ENCODE measurements at places on chromosomes 3 and 15.

DNA sequence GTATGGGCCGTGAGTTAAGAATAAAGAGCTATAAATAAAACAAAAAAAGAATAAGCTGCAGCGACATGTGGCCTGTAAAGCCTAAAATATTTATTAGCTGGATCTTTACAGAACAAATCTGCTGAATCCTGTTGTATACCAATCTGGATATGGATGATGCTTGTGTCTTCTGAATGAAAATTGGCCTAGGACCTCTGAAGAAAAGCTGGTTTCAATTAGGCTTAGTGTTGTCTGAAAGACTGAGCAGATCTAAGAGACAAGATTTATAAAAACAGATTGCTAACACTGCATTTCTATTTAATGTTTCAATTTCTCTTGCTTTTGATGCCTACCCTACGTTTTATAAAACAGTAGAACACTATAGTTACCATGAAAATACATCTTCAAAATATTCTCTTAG, 57.9 kb downstream of the ST3GAL6 start:
- no peak for DNase-seq

DNA sequence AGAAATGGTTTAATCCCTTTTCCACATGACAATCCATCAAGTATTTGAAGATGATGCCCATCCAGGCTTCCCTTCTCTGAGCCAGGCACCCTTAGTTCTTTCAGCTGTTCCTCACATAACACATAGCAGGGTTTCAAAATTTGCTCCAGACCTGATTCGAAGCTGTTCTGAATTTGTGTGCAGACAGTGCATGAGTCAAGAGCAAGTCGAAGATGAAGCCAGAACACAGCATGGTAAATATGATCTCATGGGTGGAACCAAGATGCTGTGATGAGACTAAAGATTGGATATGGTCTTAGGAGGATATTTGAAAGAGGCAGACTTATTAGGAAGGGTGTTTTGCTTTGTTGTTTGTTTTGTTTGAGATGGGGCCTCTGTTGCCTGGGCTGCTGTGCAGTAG, 32.6 kb upstream of the PDE8A start:
- DNase-seq, result no peak

- DNase-seq, result peak; percentile 9
Observed at GRCh38 chr3:132283440-132283839, 33.8 kb upstream of the ACP3 start.

GRCh38 chr15:93861413-93861812, 369.9 kb upstream of the MCTP2 start:
- DNase-seq, result no peak

- no peak for DNase-seq
Observed at GRCh38 chr3:10674578-10674977, 141.4 kb upstream of the SLC6A11 start.

- no peak for DNase-seq
Observed at GRCh38 chr15:52556524-52557273, 12.1 kb downstream of the ARPP19 start.

DNA sequence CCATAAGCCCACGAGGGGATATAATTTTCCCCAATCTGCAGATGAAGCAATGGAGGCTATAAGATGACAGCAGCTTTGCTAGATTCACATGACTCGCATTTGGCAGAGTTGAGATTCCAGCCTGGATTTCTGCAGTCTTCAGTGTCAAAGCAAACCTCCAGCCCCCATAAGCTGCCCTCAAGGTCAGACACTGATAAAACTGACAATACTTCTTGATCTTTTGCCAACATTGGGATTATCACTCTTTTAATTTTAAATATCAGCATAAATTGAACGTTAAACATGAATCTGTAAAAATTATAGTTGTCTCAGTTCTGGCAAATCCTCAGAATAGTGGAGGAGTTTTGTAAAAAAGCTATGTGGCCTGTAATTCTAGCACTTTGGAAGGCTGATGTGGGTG, 234.1 kb upstream of the TRIM42 start:
- DNase-seq, result no peak

DNA sequence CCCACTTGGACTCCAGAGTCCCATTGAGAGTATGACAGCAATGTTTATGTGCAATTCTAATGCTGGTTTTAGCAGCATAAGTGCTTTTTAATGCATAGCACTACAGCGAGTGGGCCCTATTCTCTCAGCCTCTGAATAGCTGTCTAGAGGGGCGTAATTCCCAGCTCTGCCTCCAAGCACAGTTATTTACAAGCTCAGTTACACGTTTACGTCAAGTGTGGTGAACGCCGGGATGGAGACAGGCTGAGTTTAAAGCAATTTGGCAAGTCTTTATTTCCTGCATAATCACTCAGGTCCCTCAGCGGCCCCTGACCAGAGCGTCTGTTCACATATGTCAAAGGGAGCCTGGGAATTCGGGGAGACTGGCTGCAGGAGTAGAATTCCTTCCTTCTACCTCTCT, 43.9 kb downstream of the SOX14 start:
- no peak for DNase-seq

DNA sequence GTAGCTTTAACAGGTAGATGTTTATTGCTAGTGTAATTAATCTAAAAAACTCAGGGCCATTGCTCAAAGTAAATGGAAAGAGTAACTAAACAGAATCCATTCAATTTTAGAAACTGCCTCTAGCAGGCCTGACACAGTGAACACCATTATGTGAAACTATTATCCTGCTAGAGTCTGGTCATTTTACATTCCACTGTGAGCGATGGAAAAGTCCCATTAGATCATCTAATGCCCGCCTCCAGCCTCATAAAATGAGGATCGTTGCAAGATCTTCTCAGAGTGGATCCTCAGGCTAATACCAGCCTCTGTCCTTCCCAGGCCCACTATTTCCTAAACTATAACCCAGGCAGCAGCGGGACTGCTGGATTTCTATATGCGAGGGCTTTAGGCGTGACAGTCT, 107.7 kb downstream of the WDR76 start:
- DNase-seq, result no peak

DNA sequence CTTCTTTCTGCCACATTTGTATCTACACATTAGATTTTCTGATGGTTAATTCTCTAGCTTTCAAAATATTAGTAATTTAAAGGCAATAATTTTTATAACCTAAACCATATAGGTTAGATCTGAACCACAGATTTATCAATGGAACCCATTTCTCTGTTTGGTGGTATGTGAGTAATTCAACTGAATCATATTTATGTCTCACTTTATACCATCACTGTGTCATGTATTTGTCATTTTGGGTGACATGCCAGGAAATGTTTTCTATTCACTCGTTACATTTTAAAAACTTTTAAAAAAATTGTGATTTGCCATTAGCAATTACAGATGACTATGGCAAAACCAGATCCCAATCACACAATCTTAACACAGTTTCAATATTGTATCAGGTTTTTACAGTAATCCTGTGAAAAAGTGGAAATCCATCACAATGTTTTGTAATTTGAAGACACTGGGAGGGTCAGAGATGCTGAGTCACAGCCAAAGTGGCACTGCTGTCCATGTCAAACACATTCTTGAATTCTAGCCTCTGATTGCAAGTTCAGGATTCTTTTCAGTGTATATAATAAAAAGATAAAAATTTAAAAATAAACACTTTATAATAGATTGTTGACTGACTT, 356.0 kb upstream of the RBMS3 start:
- DNase-seq, result no peak

- no peak for DNase-seq
Observed at GRCh38 chr15:75195122-75195765, 6.4 kb upstream of the C15orf39 start.

GRCh38 chr3:156751461-156752025, 74.6 kb upstream of the LEKR1 start:
- no peak for DNase-seq

- DNase-seq, result peak; percentile 33
Observed at GRCh38 chr15:72365844-72366243, 10.0 kb downstream of the HEXA start.

DNA sequence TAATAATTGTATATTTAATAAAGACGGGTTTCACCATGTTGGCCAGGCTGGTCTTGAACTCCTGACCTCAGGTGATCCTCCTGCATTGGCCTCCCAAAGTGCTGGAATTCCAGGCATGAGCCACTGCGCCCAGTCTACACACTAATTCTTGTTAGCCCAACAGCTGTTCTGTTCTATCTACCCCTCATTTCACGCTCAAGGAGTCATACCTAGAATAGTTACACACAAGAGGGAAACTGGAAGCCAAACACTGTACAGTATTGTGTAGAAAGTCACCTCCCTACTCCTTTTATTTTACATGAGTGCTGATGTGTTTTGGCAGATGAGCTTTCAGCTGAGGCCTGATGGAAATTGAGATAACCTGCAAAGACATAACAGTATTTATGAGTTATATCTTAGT, 13.4 kb upstream of the CTDSPL2 start:
- DNase-seq, result no peak

DNA sequence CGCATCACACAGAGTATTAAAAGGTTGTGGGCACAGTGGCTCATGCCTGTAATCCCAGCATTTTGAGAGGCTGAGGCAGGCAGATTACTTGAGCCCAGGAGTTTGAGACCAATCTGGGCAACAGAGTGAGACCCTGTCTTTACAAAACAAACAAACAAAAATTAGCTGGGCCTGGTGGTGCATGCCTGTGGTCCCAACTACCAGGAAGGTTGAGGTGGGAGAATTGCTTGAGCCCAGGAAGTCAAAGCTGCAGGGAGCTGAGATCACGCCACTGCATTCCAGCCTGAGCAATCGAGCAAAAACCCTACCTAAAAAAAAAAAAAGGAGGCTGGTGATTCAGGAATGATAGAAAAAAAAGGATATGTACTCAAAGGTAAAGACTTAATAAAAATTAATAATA, 28.2 kb upstream of the ST6GAL1 start:
- no peak for DNase-seq

- DNase-seq, result no peak
Observed at GRCh38 chr3:71389191-71389590, 194.3 kb downstream of the FOXP1 start.

GRCh38 chr15:86394866-86395265, 315.2 kb downstream of the AGBL1 start:
- no peak for DNase-seq

DNA sequence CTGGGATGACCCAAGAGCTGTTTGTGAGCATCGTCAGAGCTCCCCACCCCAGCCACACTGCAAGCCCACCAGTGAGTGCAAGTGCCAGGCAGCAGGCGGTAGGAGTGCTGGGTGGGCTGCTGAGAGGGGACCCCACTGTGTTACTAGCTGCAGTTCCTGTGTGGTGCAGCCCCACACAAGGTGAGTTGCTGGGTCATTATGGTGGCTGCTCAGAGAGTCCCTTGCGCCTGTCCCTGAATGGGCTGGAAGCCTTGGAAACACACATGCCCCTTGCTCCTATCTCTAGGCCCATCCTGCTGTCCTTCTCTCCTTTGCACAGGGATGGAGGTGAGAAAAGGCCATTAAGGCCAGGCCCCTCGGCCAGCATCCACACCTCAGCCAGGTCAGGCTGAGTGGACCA, 83.7 kb downstream of the SEC22A start:
- no peak for DNase-seq

DNA sequence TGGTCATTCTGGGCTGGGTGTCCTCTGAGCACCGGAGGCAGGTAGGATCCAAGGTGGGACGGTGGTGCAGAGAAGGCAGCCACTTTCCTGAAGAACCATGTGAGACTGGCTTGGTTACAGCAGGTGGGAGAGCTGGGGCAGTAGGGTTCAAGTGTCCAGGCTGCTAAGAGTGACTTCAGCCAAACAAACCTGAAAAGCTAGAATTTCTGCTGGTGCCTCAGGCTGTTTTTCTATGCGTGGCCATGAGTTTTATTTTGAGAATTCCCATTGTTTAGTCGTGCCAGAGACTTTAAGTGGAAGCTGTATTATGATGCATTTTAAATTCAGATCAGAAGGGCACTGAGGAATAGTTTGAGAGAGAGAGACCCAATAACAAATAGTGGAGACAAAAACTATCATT, 20.1 kb downstream of the USP13 start:
- DNase-seq, result no peak

DNA sequence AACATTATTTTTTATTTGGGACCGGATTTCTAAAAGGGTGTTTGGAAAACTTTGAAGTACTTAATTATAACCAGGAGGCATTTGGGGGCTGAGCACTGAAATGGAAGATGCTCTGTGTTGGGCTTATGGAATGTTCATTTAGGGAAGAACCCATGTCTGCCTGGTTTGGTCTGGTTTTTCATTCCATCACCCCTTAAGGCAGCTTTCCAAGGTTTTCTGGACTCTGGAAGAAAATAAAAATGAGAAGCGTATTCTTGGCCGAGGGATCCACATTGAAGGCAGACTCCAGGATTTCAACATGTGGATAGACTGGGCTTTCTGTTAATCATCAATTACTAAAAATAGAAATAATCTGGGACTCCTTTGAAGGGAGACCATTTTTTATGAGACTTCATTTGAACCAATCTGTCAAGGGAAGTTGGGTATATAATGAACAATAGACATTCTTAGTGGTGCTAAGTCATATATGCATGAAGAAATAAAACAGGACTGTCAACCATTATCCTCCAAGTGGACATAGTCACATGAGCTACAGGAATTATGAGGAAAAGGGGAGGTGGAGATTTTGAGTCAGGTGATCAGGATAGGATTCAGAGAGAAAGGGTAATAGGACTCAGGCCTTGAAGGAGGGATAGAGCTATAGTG, 270.5 kb upstream of the ADAMTS9 start:
- no peak for DNase-seq

- DNase-seq, result no peak
Observed at GRCh38 chr15:74655424-74655823, 39.8 kb downstream of the CLK3 start.

DNA sequence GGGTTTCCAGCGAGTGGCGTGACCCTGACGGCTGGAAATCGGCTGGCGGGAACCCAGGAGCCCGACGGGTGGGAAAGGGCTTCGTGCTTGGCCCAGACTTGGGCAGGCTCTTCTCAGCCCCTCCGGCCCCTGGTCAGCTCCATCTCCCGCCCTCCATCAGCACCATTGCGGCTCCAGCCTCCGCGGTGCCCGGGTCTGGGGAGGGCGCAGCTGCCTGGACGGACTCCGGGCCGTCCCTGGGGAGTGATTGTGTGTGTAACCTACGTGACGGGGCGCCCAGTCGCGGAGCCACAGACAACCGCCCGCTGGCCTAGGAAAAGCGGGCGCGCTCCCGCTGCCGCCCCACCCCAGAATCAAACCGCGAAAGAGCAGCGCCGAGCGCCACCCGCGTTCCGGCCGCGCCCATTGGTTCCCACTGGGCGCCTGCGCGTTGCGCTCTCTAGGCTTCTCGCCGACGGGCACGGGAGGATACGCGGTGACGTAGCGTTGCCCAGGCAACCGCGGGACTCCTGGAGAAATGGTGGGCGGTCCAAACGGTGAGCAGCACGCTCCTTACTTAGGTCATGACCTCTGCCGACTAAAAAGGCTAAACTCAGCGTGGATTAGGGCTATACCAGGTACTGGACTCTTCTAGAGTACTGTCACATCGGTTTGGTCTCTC, at the start of gene CFAP20DC:
Gene CFAP20DC (minus strand): TSS at position 355 of the 661 bp plus-strand sequence. CDS start 394 bp downstream, outside the sequence.
- DNase-seq, result peak; percentile 85

Measured in GM19239 (cell line).